AML-193 (cell line): ENCODE measurements at places on chromosomes 1 and 21.
A peak's percentile ranks its signal among the peaks of the same experiment; 100 is the strongest.

GRCh38 chr1:213790565-213790964, 197.2 kb upstream of the PROX1 start:
- DNase-seq = no peak

- no peak for DNase-seq
Observed at GRCh38 chr1:245984390-245985155, 522.5 kb downstream of the SMYD3 start.

GRCh38 chr1:155652951-155653350, 35.6 kb downstream of the YY1AP1 start:
- DNase-seq = no peak

- DNase-seq = no peak
Observed at GRCh38 chr1:74652711-74653139, 20.9 kb downstream of the ERICH3 start.

DNA sequence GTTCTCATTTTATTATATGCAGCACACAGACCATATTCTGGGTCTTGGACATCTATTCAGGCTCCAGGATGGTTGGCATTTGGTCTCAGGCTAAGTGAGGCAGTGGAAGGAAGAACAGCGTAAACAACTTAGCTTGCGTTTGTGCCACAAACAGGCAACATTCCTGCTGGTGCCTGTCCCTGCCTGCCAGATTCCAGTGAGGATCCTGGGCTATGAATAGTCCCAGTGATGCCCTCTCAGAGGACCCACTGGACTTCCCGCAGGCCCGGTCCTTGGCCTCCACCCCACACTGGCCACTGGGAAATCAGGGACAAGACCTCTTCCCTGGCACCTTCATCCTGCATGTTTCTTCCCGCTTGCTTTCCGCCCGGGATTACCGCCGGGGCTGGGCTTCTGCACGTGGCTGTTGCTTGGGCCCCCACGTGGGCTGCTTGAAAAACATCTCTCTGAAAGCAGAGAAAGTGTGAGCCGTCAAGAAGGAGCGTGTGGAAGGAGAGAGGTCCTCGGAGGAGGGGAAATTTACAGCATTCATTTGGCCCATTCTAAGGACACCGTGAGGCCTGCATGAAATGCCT, 145.1 kb upstream of the WNT4 start:
- no peak for DNase-seq

GRCh38 chr1:171081314-171081753, 9.4 kb upstream of the FMO3 start:
- DNase-seq = peak; percentile 28

- no peak for DNase-seq
Observed at GRCh38 chr1:160171980-160172379, 18.4 kb upstream of the CASQ1 start.

- no peak for DNase-seq
Observed at GRCh38 chr1:88867743-88868521, 23.4 kb downstream of the GTF2B start.

- no peak for DNase-seq
Observed at GRCh38 chr1:183674339-183674738, 21.2 kb upstream of the APOBEC4 start.

GRCh38 chr1:38489844-38490270, 369.7 kb downstream of the RRAGC start:
- peak; percentile 13 for DNase-seq

GRCh38 chr1:66752000-66752592, at the start of gene DYNLT5:
Gene DYNLT5 (plus strand): TSS chr1:66752459. CDS start chr1:66754659, 2,200 bp downstream.
- DNase-seq = no peak

GRCh38 chr1:6852136-6852890, 67.1 kb downstream of the CAMTA1 start:
- no peak for DNase-seq

- DNase-seq = no peak
Observed at GRCh38 chr1:95257758-95258157, 23.7 kb downstream of the RWDD3 start.

- DNase-seq = no peak
Observed at GRCh38 chr1:227437495-227438008, 119.3 kb upstream of the CDC42BPA start.

- DNase-seq = peak; percentile 98
Observed at GRCh38 chr1:235954306-235955283, 87.9 kb upstream of the LYST start.

DNA sequence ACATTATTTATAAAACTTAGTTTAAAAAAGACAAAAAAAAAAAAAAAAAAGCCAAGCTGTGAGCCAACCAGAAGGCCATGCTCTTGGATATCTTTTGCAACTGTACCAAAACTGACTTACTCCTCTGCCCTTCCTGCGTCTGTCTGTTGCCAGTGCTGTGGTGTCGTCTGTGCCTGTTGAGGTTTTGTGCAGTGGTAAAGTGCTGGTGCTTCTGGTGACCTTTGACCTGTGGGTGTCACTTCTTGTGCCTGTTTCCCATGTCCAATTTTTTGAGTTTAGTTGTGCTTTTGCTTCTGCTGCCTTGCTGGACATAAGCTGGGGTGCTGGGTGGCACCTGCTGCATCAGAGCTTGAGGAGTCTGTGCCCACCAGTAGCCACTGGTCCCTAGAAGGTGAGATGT, 41.4 kb downstream of the RNF187 start:
- DNase-seq = no peak
